ENCODE measurements at places on chromosomes 1 and 21. TPM values are rescaled to one million over a fixed set of nuclear protein-coding genes. Genes with fewer than 3 reads are reported as not detected.

DNA sequence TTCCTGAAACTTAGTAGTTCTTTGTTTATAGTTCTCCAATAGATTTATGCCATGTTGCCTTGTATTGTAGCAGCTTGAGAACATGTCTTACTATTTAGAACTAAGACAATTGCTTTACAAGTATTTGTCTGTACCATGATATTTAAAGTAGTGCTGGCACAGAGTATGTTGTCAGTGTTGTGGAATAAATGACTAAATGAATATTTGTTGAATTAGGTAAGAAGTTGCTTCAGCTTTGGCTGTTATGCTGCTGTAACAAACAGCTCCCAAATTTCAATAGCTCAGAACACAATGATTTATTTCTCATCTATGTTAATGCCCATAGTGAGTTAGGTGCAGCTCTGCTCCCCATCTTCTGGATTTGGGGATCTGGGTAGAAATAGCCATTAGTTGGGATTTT lies 90.2 kb upstream of the VCAM1 start:
- no peak overlapping the region for H3K27ac ChIP-seq
- H3K36me3 ChIP-seq, result no peaks in the 10 kb centered on the region
- no peak for DNase-seq
- H3K27me3 ChIP-seq, result no peaks in the 10 kb centered on the region
- peaks cover 16% of the 10 kb centered on the region for H3K4me1 ChIP-seq

- no peak for DNase-seq
- no peaks in the 10 kb centered on the region for H3K27me3 ChIP-seq
- H3K4me1 ChIP-seq, result no peaks in the 10 kb centered on the region
- H3K4me3 ChIP-seq, result no peak overlapping the region
- H3K27ac ChIP-seq, result no peak overlapping the region
Measured at GRCh38 chr1:153220606-153221303, 3.4 kb downstream of the PRR9 start.

- DNase-seq, result no peak
- H3K4me1 ChIP-seq, result no peaks in the 10 kb centered on the region
- H3K4me3 ChIP-seq, result no peak overlapping the region
- H3K27ac ChIP-seq, result no peak overlapping the region
- H3K27me3 ChIP-seq, result no peaks in the 10 kb centered on the region
Measured at GRCh38 chr21:20527731-20528460, 470.3 kb upstream of the NCAM2 start.

DNA sequence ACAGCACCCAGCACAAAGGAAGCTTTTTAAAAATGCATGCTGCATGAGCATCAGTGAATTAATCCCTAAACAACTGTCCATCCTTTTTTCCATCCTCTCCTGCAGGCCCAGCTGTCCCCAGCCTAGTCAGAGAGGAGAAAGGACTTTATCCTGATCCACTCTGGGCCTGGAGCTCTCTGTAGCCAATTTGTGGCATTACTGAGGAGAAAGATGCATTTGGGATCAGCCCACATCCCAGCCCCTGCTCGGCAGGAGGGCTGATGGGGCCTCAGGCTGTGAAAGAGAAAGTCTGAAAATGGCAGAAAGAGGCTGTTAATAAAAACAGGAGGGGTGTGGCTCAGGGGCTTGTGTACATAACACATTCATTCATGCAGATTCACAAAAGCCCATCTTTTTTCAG lies 37.5 kb upstream of the ATP2B4 start:
- H3K27me3 ChIP-seq, result no peaks in the 10 kb centered on the region
- no peaks in the 10 kb centered on the region for H3K36me3 ChIP-seq
- DNase-seq, result no peak
- H3K4me1 ChIP-seq, result no peaks in the 10 kb centered on the region

DNA sequence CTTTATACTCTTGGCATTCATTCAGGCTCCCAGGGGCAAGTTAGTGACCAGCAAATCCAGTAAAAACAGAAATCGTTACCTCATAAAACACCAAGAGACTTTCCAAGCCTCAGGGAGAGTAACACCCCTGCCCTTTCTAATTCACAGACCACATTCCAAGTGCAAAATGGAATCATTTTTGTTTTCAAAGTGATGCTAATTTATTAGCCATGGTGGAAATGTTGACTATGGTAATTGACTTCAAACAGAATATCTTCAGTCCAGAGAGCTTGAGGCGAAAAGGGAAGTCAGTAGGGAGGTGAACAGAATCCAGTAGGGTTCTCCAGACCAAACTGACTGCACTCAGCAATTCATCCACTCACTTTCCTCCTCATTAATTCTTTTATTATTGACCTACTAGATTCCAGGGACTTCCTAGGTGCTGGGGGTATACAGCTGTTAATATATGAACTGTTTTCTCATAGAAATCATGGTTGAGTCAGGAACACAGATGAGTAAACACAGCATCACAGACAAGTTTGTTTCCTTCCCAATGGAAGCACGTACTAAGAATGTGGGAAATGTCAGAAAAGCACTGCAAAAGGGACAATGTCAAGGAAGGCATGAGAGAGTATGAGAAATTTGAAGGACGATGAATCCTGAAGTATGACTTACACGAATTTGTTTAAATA lies 388.5 kb upstream of the C1orf87 start:
- H3K27me3 ChIP-seq, result no peaks in the 10 kb centered on the region
- H3K4me3 ChIP-seq, result no peak overlapping the region
- no peaks in the 10 kb centered on the region for H3K4me1 ChIP-seq
- H3K36me3 ChIP-seq, result no peaks in the 10 kb centered on the region

- no peaks in the 10 kb centered on the region for H3K4me1 ChIP-seq
- peak; percentile 47 for DNase-seq
- H3K27ac ChIP-seq, result peak within 1 kb of the TSS; percentile 53
- H3K27me3 ChIP-seq, result no peaks in the 10 kb centered on the region
Measured at GRCh38 chr1:161215076-161215475, at the start of gene FCER1G. FCER1G (plus strand) TSS chr1:161215295; CDS start chr1:161215322, 27 bp downstream.

GRCh38 chr1:2978691-2979190 lies 42.5 kb upstream of the ACTRT2 start:
- no peak overlapping the region for H3K27ac ChIP-seq
- no peaks in the 10 kb centered on the region for H3K4me1 ChIP-seq
- no peak overlapping the region for H3K4me3 ChIP-seq
- no peaks in the 10 kb centered on the region for H3K36me3 ChIP-seq

DNA sequence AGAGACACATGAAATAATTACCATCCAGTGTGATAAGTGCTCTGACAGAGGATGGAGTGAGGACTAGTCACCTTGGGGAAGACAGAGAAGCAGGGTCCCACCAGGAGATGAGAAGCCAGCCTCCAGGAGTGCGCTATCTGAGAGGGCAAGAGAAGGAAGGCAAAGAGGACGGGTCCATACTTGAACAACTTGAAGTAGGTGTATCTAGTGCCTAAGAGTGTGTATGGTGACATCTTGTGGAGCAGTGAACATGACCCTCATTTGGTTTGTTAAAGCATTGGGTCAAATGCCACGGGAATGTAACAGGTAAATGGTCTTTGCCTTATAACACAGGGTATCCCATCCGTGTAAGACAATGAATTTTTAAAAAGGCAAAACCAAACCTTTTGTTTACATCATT lies 39.8 kb downstream of the MRPL39 start:
- no peak overlapping the region for H3K27ac ChIP-seq
- H3K4me1 ChIP-seq, result no peaks in the 10 kb centered on the region
- H3K27me3 ChIP-seq, result no peaks in the 10 kb centered on the region

- DNase-seq, result no peak
- H3K4me3 ChIP-seq, result no peak overlapping the region
- no peaks in the 10 kb centered on the region for H3K27me3 ChIP-seq
Measured at GRCh38 chr1:109218516-109218915, 4.8 kb downstream of the SARS1 start.

- no peak for DNase-seq
- H3K36me3 ChIP-seq, result no peaks in the 10 kb centered on the region
- no peak overlapping the region for H3K27ac ChIP-seq
- H3K4me1 ChIP-seq, result no peaks in the 10 kb centered on the region
- no peaks in the 10 kb centered on the region for H3K27me3 ChIP-seq
Measured at GRCh38 chr1:239228451-239228850, 157.9 kb upstream of the CHRM3 start.

GRCh38 chr1:209549443-209550205 lies 33.9 kb upstream of the CAMK1G start:
- H3K36me3 ChIP-seq, result no peaks in the 10 kb centered on the region
- H3K4me1 ChIP-seq, result no peaks in the 10 kb centered on the region
- no peak overlapping the region for H3K27ac ChIP-seq
- DNase-seq, result no peak

GRCh38 chr1:92817986-92818764 lies 13.7 kb upstream of the RPL5 start:
- no peaks in the 10 kb centered on the region for H3K27me3 ChIP-seq
- no peaks in the 10 kb centered on the region for H3K36me3 ChIP-seq
- no peak overlapping the region for H3K27ac ChIP-seq
- H3K4me3 ChIP-seq, result no peak overlapping the region

- H3K27ac ChIP-seq, result no peak overlapping the region
- H3K4me3 ChIP-seq, result no peak overlapping the region
- no peaks in the 10 kb centered on the region for H3K36me3 ChIP-seq
- no peak for DNase-seq
- no peaks in the 10 kb centered on the region for H3K27me3 ChIP-seq
Measured at GRCh38 chr1:246106342-246106763, 400.7 kb downstream of the SMYD3 start.

DNA sequence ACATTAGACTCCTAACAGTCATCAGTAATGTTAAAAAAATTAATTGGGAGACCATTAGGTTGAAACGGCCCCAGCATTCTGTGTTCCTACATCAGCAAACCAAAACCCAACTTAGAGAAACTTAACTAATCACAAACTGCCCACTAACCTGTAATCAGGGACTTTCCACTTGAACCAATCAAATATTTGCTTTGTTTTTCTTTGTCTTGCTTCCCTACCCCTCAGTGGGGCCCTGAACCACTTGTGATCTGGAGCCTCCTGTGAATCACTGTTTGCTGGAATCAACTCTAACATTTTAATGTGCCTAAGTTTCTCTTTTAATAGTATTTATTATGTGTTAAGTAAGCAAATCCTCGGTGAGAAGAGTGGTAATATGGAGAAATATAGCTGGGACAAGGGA lies 64.0 kb downstream of the ABCA4 start:
- no peaks in the 10 kb centered on the region for H3K4me1 ChIP-seq
- H3K36me3 ChIP-seq, result no peaks in the 10 kb centered on the region
- no peak overlapping the region for H3K4me3 ChIP-seq
- H3K27me3 ChIP-seq, result no peaks in the 10 kb centered on the region
- DNase-seq, result no peak

DNA sequence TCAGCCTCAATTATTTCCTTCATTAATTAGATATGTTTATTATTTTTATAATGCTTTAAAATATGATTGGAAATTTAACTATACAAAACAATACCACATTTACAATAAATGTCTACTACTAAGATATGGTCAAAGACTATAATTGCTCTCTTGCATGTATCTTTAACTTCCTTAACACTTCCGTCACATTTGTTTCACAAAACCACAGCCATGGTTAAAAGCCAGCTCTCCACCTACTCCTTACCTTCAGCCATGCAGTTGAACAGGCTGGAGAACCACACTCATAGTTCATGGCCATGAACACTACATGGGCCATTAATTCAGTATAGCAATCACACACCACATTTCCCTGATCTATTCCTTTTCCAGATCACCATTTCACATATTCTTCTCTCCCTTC lies 72.2 kb downstream of the NME7 start:
- no peaks in the 10 kb centered on the region for H3K4me1 ChIP-seq
- H3K27me3 ChIP-seq, result no peaks in the 10 kb centered on the region
- H3K4me3 ChIP-seq, result no peak overlapping the region
- no peaks in the 10 kb centered on the region for H3K36me3 ChIP-seq

DNA sequence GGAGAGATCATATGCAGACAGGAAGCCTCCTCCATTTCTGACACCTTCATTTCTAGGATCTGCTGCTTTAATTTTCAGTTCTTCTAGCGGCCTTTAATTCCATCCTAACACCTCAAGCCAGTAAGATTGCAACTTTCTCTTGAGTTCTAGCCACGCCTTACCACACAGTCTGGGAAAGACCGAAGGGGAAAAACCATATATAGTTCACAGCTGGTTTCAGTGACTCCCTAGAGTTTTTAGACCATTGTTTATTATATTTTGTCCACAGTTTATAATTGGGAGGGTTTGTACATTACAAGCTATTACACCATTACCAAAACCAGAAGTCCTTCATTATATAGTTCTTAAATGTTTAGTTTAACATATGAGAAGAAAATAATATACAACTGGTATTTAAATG lies 37.5 kb downstream of the DPH5 start:
- H3K27me3 ChIP-seq, result no peaks in the 10 kb centered on the region
- no peak overlapping the region for H3K4me3 ChIP-seq
- H3K4me1 ChIP-seq, result no peaks in the 10 kb centered on the region
- no peaks in the 10 kb centered on the region for H3K36me3 ChIP-seq
- no peak for DNase-seq

DNA sequence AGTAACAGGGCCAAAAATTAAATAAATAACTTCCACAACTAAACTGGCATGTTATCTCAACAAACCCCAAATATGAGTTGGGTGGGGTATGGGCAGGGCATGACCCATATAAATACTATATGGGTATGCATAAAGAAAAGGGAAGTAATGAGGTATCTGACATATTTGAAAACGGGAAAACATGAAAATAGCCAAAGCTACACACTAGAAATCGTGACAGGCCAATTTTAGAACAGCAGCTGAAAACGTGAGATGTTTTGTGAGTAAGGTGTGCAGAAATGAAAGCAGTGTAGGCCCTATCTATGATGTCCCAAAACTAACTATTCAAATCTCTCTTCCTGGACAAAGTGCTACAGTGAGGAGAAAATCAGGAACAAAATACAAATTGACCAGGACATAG lies 537.9 kb upstream of the NR5A2 start:
- H3K4me1 ChIP-seq, result no peaks in the 10 kb centered on the region
- H3K36me3 ChIP-seq, result no peaks in the 10 kb centered on the region
- DNase-seq, result no peak
- no peak overlapping the region for H3K4me3 ChIP-seq

DNA sequence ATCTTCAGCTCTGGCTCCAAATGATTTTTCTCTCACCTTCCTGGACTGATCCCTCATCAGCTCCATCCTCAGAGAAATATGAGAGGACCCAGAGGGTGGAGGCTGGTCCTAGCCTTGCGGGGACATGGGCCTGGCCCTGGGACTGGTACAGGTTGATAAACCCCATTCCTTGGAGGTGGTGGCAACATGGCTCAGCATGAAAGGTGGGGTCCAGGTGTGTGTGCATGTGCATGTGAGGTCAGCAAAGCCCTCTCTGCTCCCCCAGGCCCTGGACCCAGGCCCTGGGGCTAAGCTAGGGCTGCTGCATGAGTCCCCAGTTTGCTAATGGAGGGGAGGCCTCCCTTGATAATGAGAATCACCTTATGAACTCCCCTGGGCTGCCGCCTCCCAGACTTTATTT lies 363.1 kb downstream of the MATN1 start:
- no peaks in the 10 kb centered on the region for H3K36me3 ChIP-seq
- H3K27ac ChIP-seq, result no peak overlapping the region
- DNase-seq, result no peak
- no peaks in the 10 kb centered on the region for H3K27me3 ChIP-seq
- H3K4me3 ChIP-seq, result no peak overlapping the region

- H3K36me3 ChIP-seq, result no peaks in the 10 kb centered on the region
- no peaks in the 10 kb centered on the region for H3K4me1 ChIP-seq
- no peak overlapping the region for H3K4me3 ChIP-seq
- no peak overlapping the region for H3K27ac ChIP-seq
- DNase-seq, result no peak
Measured at GRCh38 chr1:200684015-200684414, 14.3 kb upstream of the DDX59 start.

The PLXNA2 gene
- total RNA-seq, result 2.7 TPM

The RAB7B gene
- 0.92 TPM for total RNA-seq

The TBX19 gene
- 1.6 TPM for total RNA-seq

The GJB5 gene
- not detected for total RNA-seq

The FAM163A gene
- total RNA-seq, result 0.34 TPM

The TEDDM1 gene
- total RNA-seq, result not detected

The CNKSR1 gene
- 0.17 TPM for total RNA-seq

The GPR161 gene
- 3.7 TPM for total RNA-seq

The PCBP3 gene
- 1.7 TPM for total RNA-seq

The SMPDL3B gene
- total RNA-seq, result not detected

The UTS2 gene
- total RNA-seq, result 0.72 TPM

The SLC37A1 gene
- total RNA-seq, result 7.4 TPM
